ENCODE measurements at places on chromosomes 3 and 15.

GRCh38 chr3:73529308-73530021, 95.3 kb downstream of the PDZRN3 start:
- DNase-seq = no peak

GRCh38 chr15:36814708-36815107, 235.3 kb downstream of the CDIN1 start:
- DNase-seq = no peak

GRCh38 chr3:191065181-191065805, 133.7 kb upstream of the OSTN start:
- DNase-seq = no peak

- DNase-seq = no peak
Measured at GRCh38 chr3:132703733-132704132, 18.5 kb downstream of the NPHP3 start.

DNA sequence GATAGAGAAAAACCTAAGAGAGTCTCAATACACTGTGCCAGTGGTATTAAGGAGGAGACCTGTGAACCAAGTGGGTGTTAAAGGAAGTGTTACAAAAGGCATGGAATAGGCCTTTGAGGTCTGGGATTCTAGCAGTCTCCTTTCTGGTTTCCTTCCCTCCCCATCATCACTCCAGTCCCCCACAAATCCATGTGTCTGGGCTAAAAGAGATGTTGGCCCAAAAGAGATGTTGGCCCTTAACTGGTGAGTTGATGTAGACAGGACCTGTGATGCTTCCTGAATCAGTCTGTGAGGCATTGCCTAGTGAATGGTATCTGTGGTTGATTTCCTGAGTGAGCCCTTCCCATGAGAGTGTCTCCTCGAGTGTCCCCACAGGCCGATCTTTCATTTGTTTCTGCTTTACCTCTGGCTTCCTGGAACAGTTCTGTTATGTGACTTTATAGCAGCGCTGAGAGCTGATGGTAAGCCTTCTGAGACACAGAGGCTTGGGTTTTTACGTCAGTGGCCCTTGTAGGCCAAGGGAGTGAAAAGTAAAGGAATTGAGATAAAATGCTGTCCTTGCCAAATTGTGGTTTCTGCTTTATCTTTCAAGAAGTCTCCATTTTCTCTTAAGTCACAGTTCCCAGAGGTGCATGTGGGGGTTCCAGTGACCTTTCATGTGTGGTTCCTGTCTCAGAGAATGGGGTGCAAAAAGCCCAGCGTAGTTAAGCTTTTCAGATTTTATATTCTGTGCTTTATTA, 87.8 kb downstream of the KLHL25 start:
- peak; percentile 57 for DNase-seq

DNA sequence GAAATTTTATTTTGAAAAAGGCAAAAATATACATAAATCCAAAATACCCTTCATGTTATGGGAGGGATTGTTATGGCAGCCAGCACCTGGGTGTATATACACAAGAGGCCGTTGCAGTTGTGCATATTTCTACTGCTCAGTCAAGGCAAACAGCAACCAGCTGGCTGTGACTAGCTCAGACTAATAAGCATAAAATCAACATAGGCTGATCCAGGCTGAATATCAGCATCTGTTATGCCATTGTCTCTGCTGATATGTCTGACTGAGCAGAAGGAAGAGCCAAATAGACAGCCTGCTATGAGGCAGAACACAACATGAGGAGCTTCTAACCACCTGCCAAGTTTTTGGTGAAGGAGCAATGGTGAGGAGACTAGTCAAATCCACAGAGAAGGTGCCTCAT, 457.5 kb upstream of the ALCAM start:
- DNase-seq = no peak

- peak; percentile 92 for DNase-seq
Measured at GRCh38 chr15:90594301-90594738, 64.6 kb downstream of the CRTC3 start.

GRCh38 chr3:4807381-4808280, 171.6 kb upstream of the BHLHE40 start:
- no peak for DNase-seq

GRCh38 chr3:129952556-129953355, 21.8 kb upstream of the TRH start:
- no peak for DNase-seq

- DNase-seq = no peak
Measured at GRCh38 chr3:197494366-197495058, 61.3 kb downstream of the BDH1 start.

DNA sequence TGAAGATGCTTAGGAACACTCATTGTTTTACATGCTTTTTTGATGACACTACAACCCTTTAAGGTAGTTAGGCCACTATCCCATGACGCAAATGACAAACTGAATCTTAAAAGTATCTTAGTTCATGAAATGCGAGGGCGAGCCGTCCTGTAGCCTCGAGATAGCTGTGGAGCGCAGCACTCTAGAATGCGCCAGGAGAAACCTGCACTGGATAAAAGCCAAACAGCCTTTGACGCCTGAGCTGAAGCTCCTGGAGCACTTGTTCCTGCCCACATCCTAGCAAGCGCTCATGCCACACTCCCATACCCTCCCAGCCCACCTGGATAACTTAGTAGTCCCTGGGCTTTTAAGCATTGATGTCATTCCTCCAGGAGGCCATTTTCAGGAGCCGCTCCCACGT, 516.9 kb downstream of the GABRG3 start:
- no peak for DNase-seq

- no peak for DNase-seq
Measured at GRCh38 chr15:25237291-25237978, 201.4 kb downstream of the UBE3A start.

- DNase-seq = no peak
Measured at GRCh38 chr3:125166599-125167136, 45.9 kb downstream of the SLC12A8 start.

DNA sequence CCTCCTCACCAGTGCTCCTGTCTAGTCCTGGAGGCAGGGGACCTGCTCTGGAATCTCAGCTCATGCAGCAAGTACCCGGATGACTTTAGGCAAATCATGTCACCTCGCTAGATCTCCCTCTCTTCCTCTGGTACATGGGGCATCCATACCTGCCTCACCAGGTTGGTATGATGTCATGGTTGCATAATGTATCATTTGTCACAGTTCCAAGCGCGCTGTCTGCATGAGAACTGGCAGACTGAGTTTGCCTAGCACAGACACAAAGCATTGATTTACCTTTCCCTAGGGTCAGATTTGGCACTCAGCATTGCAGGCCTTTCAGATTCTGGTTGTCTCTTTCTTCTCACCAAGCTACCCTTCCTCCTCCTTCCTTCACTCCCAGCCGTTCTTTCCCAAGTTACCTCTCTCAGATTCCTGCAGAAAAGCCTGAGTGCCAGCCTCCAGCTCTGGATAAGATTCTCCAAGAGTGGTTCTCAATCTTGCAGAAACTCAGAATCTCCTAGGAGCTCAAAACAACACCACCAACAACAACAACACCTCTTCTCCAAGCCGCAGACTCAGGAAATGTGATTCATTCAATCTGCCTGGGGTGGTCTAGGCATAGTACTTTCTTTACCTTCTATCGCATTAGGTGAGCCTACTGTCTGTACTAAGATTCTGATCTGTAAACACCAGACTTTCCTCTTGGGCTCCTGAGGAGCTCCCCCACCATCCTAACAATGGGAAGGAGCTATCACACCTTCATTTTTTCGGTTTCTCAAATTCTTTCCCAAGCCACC, 29.5 kb downstream of the FAM43A start:
- no peak for DNase-seq

DNA sequence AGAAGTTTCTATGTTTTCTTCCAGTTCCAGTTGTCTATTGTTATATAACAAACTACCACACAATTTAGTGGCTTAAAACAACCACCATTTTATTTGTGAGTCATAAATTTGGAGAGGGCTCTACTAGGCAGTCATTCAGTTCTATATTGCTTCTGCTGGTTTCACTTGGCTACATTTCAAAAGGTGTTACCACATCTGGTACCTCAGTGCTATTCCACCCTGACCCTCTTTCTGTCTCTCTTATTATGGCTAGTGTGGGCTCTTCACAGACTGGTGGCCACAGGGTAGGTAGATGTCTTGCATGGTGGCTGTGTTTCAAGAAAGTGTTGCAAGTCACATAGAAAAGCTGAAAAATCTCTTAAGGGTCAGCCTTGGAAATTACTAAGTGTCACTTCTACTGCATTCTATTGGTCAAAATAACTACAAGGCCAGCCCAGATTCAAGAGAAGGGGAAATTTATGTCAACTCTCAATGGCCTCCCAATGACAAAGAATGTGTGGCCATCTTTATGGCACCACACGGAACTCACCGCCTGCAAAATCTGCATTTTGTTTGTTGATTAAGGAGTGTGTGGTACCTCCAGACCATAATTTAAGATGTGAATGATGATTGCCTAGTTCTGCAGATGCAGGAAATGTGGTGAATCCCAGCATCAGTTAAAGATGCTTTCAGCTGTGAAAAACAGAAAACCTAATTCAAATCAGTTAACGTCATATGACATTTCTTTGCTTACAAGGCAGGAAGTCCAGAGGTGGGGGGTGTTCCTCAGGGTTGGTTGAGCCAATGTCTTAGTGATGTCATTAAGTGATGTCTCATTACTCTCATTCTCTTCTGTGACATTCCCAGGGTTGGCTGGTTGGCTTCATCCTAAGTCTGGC, 105.8 kb upstream of the RASGRP1 start:
- DNase-seq = peak; percentile 80

GRCh38 chr15:69691307-69692015, 238.8 kb downstream of the RPLP1 start:
- no peak for DNase-seq

- no peak for DNase-seq
Measured at GRCh38 chr15:25689592-25689991, 173.5 kb downstream of the ATP10A start.

GRCh38 chr3:52596658-52597265, 60.4 kb downstream of the UQCC5 start:
- no peak for DNase-seq

- DNase-seq = no peak
Measured at GRCh38 chr3:67620869-67621268, 33.5 kb downstream of the SUCLG2 start.

DNA sequence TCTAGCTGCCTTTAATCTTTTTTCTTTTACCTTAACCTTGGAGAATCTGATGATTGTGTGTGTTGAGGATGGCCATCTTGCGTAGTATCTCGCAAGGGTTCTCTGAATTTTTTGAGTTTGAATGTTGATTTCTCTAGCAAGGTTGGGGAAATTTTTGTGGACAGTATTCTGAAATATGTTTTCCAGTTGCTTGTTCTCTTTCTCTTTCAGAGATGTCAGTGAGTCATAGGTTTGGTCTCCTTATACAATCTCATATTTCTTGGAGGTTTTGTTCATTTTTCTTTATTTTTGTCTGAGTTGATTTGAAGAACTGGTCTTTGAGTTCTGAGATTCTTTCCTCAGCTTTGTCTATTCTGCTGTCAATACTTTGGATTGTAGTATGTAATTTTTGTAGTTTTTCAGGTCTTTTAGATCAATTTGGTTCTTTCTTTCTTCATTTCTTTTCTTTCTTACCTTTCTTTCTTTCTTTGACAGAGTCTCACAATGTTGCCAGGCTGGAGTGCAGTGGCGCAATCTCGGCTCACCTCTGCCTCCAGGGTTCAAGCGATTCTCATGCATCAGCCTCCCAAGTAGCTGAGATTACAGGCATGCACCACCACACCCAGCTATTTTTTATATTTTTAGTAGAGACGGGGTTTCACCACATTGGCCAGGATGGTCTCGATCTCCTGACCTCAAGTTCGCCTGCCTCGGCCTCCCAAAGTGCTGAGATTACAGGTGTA, 366.4 kb upstream of the RASGRP1 start:
- no peak for DNase-seq

DNA sequence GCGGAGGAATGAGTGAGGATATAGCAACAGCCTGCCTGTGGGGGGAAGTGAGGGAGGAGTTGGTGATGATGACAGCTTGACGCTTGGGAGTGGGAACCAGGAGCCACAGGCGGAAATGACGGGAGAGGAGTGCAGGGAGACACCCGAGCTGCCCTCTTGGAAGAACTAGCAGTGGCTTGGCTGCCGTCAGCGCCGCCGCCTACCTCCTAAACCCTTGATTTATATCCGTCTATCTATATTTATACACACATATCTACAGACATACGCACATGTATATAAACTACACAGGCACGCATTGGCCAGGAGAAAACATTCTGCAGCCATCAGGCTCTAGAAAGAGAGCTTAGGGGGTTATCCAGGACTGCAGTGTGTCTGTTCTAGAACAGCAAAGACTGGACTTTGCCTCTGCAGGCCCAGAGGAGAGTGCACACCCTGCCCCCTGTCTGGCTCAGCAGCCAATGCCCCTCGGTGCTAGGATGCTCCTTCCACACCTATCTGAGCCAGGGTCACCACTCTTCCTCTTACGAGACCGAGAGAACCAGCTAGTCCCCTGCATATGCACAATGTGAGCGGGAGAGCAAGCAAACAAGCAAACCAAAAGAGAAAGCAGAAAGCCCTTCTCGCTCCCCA, 45.3 kb upstream of the MAGEF1 start:
- DNase-seq = no peak

DNA sequence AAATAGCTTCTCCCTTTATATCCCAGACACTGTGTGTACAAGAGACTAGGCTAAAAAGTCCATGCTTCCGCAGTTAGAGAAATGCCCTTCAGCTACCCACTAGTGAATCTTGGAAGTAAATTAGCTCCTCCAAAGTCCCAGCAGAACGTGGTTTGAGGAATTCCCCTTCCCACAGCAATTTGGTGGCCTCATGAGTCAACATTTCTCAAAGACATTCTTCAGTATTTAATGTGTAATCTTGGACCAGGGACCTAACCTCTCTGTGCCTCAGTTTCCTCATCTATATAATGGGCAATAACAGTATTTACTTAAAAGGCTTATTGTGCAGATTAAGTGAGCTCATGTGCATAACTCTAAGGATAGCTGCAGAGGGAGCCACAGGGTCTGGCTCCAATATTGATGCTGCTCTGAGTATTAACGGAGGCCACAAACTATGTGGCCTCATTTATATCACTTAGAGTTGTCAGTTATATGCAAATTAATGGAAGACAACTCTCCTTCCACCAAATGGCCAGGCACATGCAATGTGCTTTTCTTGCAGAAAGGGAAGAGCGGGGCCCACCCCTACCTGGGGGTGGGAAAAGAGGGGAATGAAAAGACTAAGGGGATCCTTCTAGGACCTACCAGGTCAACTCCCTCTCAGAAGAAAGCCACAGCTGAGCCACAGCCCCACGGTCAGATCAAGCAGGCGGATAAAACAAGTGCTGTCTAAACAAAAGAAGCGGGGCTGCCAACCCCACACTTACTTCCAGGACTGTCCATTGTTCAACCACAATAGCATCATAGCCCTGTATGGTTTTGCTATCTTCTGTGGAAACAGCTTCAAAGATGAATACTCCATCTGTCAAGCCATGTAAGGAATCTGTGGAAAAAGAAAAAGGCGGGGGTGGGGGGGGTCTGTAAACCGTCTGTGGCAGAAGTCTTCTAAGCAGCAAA, 92.4 kb downstream of the OXNAD1 start:
- no peak for DNase-seq

DNA sequence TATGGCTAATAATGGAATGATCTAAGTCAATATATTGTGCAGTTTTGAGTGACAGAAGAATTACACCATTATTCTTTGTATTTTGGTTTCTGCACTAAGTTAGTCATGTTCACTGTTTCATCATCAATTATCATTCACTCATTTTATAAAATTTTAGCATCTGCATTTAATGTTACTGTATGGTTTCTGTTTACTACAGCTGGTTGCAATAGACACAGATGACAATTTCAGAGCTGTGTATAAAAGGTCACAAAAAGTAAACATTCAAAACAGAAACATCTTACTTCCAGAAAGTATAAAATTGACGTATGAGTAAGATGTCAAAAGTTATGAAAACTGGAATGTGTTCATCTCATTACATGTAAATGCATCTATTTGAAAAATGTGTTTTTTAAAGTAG, 111.1 kb upstream of the GBE1 start:
- no peak for DNase-seq

- DNase-seq = peak; percentile 59
Measured at GRCh38 chr3:40191850-40192448, 117.6 kb upstream of the EIF1B start.

GRCh38 chr15:94327356-94327936, 96.1 kb downstream of the MCTP2 start:
- peak; percentile 30 for DNase-seq
